ENCODE measurements at places on chromosomes 4 and X.
A peak's percentile ranks its signal among the peaks of the same experiment; 100 is the strongest.

DNA sequence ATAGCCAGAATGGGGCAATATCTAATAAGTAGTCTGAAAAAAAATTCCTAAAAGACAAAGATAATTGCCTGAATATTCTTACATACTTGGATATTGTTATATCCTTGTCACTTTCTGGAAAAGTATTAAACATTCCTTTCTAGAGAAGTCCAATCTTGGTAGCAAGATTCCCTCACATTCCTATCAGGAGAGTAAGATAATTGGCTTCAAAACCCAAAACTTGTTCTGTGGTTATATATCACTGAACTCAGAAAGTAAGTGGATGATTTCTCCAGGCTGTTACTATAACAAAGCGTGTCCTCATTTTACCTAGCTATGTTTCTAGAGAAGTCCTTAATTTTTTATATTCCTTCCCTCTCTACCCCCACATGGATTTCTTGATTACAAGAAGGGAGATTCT is 46.0 kb upstream of the TEX13A start:
- DNase-seq = no peak

DNA sequence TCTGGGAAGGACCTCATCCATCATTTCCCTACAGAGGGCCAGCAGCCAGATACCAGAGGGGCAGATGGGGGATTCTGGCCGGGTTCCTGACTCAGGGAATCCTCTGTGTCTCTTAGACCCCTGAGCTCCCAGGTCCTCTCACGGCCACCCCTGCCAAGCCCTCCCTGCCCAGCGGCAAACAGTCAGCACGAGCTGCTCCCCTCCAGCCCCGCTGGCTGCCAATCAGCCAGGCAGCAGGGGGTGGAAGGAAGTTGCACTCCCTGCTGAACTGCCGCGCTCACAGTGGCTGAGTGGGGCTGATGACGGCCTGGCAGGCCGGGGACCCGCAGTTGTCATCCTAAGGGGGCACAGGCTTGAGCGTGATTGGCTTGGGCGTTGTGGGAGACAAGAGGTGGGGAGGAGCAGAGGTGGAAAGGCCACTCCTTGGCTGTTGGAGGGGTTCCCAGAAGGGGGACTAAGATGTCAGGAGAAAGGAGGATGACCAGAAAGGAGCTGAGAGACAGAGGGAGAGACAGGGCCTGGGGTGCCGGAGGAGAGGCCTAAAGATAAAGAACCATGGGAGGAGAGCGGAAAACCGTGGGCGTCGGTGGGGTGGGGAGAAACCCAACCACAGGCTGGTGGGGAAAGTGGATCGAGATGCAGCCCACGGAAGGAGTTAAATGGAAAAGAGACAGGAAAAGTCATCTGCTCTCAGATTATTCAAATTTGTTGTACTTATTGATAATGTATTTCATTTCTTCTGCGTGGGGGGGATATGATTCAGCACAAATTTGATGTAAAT is 4.4 kb upstream of the CCDC149 start:
- DNase-seq = no peak

- no peak for DNase-seq
Observed at GRCh38 chrX:4550018-4550417, 836.6 kb upstream of the PRKX start.

- DNase-seq = no peak
Observed at GRCh38 chr4:187227907-187228704, 504.4 kb upstream of the FAT1 start.

DNA sequence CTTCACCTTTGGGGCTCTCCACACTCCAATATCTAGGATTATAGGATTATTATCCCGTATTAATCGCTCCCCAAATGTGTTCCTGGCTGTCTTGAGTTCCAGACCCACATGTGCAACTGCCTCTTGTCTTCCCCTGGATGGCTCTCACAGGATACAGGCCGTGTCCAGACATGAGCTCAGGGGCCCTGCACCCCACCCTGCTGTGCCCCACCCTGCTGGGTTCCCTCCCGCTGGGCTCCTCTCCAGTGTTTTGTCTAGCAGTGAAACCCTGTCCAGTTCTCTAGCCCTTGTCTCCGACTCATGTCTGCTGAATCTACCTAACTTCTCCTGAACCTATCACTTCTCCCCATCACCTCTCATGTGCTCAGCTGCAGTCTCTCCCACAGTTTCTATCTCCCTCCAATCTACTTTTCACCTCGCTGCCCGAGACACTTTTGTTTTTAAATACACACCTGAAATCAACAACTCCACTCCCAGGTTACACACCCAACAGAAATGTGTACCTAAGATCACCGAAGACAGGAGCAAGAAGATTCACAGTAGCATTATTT is 2.0 kb downstream of the RNF212 start:
- no peak for DNase-seq

GRCh38 chrX:103254171-103254824 is 657 bp downstream of the TCEAL8 start:
- DNase-seq = no peak

DNA sequence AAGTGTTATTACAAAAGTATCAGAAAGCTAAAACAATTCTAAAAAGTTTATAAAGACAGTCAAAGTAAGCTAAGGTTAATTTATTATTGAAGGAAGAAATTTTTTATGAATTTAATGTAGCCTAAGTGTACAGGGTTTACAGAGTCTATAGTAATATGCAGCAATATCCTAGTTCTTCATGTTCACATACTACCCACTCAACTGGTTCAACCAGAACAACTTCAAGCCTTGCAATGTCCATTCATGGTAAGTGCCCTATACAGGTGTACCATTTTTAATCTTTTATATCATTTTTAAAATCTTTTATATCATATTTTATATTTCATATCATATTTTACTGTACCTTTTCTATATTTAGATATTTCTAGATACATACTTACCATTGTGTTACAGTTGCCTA is 34.3 kb downstream of the COL4A5 start:
- DNase-seq = no peak

GRCh38 chr4:56908206-56909085 is 746 bp downstream of the REST start:
- DNase-seq = no peak

- DNase-seq = no peak
Observed at GRCh38 chr4:118801895-118802575, 33.9 kb downstream of the SEC24D start.

GRCh38 chrX:110114260-110114776 is 111.4 kb downstream of the TMEM164 start:
- no peak for DNase-seq

GRCh38 chr4:36165631-36166005 is 78.7 kb downstream of the ARAP2 start:
- DNase-seq = no peak

DNA sequence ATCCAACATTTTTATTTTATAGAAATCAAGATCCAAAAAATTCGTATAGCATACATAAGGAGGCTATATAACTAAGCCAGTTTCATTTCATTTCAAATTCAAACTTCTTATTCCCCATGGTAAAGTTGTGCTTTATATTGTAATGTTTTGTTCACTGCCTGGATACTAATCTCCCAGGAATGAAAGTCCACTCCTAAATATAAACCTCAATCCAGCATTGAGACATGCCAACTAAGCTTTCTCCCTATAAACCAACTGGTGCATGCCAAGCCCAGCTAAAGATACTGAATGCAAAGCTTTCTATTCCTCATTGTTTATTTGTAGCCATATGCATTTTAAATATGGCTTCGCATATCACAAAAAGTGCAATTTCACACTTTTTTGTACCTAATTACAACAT is 63.8 kb upstream of the INPP4B start:
- no peak for DNase-seq

GRCh38 chr4:102438396-102439235 is 62.5 kb upstream of the NFKB1 start:
- DNase-seq = no peak

GRCh38 chr4:23614284-23614892 is 275.5 kb downstream of the PPARGC1A start:
- DNase-seq = no peak

- DNase-seq = no peak
Observed at GRCh38 chrX:57587607-57588006, 4.2 kb upstream of the ZXDB start.

DNA sequence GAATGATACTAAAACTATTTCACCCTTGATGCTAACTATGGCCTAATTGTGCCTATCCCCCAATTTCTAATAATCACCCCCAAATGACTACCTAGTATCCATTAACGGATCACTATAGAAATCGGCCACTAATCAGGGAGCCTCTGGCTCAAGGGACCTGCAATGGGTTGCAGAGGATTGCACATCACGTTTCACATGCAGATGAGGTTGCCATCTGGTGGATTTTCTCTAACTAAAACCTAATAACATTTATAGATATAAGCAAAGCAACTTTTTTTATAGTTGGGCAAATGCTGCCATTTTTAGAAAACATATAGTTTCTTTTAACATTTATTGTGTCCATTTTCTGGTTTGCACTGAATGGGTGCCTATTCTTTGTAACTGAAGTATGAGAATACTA is 28.3 kb upstream of the ALG13 start:
- no peak for DNase-seq

DNA sequence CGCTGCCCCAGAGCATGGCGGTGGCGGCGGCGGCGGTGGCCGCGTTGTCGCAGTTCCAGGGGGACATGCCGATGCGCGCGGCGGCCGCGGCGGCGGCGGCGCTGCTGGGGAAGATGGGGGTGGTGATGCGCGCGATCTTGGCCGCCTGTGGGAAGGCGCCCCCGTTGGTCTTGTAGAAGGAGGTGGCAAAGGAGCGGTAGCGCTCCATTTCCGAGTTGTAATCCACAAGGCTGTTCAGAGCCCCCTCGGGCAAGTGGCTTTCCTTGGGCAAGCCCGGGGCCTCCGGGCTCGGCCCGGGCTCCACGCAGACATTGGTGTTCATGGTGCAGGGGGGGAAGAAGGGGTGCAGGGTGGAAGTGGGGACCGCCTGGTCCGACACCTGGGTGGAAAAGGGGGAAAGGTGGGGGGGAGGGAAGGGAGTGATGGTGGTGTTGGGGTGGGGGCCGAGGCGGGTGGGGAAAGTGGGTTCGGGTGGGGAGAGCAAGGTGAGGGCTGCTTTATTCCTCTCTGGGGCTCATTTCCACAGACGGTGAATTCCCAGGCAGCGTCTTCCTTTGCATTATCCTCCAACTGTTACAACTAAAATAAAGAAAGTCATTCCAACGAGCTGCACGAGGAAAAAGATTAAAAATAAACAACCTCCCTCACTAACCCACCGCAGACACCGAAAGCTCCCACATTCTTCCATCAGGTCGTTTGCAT is 3.1 kb downstream of the CXXC4 start:
- DNase-seq = no peak

GRCh38 chrX:132022198-132022966 is 720 bp upstream of the STK26 start:
- no peak for DNase-seq

GRCh38 chrX:97806946-97807345 is 923.2 kb downstream of the RPA4 start:
- no peak for DNase-seq

- peak; percentile 25 for DNase-seq
Observed at GRCh38 chr4:41661442-41662076, 87.0 kb downstream of the PHOX2B start.

- peak; percentile 53 for DNase-seq
Observed at GRCh38 chrX:129875669-129876068, 30.3 kb upstream of the UTP14A start.

GRCh38 chrX:154348646-154349358 is 25.6 kb downstream of the FLNA start:
- DNase-seq = no peak

GRCh38 chr4:41202356-41202755 is 12.0 kb downstream of the APBB2 start:
- DNase-seq = no peak

GRCh38 chr4:39050590-39050989 is 11.4 kb upstream of the KLHL5 start:
- no peak for DNase-seq

GRCh38 chr4:84622959-84623358 is 40.0 kb downstream of the CDS1 start:
- DNase-seq = no peak

DNA sequence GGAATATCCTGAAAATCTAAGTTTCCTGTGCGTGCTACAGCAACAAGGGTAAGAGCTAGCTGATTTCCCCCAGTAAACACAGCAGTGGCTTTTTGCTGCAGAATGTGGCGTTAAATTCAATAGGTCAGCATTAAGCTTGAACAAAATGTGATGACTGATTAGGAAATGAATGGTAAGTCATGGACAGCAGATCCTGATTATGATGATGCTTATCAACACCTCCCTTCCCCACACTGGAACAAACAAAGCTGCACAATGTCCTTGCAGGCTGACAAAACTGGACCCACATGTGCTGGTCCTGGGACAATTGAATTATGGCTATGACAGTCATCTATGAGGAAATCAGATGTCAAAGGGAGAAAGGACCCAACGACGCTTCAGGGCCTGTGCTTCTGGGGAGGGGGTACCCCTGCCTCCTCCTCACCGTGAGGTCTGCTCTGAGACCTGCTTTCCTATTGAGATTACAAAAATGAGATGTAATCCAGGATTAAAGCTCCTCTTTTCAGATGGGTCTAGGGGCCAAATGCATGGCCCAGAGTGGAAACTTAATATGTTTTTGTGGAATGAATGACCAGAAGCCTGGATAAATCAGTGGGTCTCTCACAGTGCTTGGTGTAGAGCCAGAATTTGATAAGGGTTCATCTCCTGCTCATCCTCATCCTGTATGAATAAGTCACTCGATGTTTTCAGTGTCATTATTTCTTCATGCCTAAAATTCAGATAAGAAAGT is 32.0 kb upstream of the BOD1L1 start:
- DNase-seq = no peak

GRCh38 chrX:77901506-77901905 is 2.2 kb downstream of the COX7B start:
- DNase-seq = no peak

- DNase-seq = peak; percentile 10
Observed at GRCh38 chr4:141899541-141899940, 263.2 kb downstream of the IL15 start.

DNA sequence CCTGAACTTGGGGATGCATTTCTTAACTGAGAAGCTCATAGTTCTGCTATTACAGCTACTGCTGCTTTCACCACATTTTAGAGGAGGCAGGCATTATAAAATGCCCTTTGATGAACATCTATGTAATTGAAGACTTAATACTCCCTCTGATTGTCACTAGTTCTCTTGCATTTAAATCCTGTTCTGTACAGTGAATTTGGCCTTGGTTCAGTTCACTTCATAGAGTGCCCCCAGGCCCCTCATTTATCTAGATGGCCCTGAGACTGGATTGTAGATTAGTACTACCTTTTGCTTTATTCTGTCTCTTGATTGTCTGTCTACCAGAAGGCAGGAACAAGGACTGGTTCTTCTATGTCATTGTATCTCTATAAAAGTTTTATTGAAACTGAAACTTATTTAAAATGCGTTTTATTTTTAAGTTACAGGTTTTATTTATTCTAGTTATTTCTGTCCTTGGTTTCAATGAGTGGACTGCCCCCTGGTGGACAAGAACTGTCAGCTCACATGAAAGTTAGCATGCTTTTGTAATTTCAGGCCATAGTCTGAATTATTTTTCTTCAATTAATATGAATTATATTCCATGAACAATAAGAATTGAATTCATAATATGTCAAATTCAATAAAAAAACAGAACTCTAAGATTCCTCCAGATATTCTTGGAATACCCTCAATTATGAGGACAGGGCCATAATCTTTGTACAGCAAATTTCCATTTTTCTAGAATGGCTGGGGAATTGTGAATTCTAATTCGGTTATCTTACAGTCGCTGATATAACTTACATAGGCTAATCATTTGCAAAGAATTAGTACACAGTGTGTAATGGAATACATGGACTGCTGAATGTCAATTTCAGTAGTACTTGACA is 47.2 kb upstream of the TMEM33 start:
- peak; percentile 10 for DNase-seq

All from AG09319 (cell line).